SK-MEL-5 (cell line): ENCODE measurements at places on chromosomes 4 and X.

DNA sequence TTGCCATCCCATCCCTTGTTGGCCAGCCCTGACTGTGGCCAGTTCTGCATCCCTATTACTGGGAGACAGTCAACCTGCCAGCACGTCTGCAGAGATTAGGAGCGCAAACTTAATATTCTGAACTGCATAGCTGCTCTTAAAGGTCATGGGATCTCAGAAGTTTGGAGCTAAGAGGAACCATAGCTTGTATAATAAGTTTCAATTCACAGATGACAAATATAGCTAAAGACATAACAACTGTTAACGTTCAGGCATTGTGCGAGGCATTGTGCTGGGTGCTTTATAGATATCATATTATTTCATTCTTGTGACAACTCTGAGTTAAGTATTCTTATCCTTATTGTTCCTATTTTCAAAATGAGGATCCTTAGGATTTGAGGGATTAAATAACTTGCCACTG lies 3.7 kb downstream of the SCARB2 start:
- no peak for DNase-seq

- no peak for DNase-seq
These were observed 40.1 kb downstream of the WWC2 start for GRCh38 chr4:183139058-183139750.

DNA sequence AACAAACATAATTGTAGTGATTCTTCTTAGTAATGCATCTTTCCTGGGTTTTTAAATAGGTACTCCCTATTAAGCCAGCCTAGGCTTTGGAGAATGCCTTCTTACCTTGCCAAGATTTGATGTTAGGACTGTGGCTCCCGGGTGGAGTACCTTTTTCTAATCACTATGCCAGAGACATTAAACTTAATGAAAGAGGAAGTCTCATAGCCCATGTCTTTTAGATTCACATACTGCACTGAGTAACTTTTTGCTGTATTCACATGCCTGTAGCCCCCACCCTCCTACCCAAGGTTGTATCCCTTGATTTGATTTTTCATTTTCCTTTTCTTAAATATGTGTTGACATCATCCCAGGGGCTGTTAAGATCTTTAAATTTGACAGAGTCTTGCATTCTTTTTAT lies 104.2 kb upstream of the TLR2 start:
- no peak for DNase-seq

GRCh38 chr4:168536448-168536847 lies 39.6 kb downstream of the PALLD start:
- DNase-seq: no peak

DNA sequence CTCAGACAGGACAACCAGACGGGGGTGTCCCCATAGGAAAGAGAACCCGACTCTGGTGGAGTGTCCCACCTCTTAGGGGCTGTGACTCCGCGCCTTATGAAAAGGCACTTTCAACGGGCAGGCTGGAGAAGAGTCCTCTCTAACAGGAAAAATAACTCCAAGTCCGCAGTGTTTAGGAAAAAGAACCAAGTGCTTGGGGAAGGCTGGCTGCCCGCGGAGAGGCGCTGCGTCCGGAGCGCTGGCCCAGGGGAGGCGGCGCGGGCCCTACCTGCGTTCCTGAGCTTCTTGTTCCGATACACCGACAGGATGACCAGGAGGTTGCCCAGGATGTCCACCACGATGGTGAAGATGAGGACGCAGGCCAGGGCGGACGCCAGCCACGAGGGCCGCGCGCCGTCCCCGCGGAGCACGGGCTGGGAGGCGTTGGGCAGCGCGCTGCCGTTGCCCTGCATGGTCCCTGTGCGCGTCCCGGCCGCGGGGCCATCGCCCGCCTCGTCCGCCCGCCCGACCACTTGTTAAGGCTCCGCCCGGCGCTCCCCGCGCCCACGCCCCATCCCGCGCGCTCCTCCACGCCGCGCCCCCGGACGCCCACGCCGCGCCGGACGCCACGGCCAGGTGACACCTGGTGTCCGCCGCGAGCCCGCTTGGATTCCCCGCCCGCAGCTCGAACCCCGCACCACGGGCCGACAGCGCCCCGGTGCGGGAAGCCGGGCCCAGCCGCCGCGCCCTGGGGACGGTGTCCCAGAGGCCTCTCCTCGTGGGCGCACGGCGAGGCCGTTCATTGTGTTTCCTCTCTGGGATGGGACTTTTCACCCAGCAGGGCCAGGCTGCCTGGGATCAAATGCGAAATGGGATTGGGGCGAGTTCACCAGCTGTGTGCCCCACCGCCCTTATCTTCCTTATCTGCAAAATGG lies at the start of gene MTNR1A:
Gene MTNR1A (minus strand): TSS at position 654 of the 914 bp plus-strand sequence. CDS start 202 bp downstream, at position 452.
- DNase-seq: no peak

GRCh38 chrX:18620349-18620748 lies 51.6 kb downstream of the RS1 start:
- no peak for DNase-seq

DNA sequence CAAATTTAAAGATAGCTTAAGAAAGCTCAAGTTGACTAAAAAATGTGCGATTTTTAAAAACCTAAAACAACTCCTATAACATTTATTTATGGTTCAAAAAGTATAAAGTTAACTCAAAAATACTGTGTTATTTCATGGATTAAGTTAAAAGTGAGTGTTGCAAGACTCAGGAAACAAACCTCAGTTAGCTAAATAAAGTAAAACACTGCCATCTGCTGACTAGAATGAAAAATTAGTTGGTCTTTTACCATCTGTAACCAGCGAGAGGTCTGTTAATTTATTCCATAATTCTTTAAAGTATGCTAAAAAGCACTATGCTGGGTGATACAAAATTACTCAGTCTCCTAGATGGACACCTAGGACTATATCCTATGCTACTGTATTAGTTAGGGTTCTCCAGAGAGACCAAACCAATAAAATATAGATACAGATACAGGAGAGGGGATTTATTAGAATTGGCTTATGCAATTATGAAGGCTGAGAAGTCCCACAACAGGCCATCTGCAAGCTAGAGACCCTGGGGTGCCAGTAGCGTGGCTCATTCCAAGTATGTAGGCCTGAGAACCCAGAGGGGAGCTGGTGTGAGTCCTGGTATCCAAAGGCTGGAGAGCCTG lies 4.9 kb upstream of the WDFY3 start:
- DNase-seq: peak; percentile 57

DNA sequence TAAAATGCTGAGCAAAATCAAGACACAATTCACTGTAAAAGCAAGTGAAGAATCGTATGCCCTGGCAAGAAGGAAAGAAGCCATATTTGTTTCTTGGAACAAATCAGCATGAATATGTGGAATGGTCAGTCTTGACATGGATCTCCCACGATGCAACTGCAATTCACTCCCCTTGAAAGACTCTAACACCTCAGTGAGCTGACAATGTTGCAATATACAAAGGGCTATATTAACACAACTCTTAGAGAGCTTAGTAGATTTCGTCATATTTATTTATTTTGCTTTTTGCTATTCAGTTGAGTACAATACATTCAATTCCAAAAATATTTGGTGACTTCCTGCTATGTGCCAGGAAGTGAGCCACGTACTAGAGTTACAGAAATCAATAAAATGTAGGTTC lies 14.7 kb downstream of the OR13H1 start:
- no peak for DNase-seq

DNA sequence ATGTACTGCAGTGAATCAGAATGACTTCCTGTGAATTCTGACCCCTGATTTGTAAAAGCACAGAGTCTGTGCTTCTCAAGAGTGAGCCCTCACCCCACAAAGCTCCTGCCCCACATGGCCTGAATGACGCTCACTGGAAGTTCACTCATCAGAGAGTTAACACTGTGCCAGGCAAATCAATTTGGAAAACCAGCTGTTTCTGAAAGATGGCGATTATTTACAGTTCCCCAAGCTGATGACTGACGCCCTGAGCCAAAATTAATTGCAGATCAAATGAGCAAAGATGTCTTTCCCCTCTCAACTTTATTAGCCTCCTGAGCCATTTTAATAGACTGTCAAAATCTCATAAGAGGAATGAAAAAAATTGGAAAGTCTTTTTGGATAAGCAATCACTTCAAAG lies 118.0 kb downstream of the SLC2A9 start:
- DNase-seq: no peak

GRCh38 chr4:40581254-40582140 lies 48.2 kb downstream of the RBM47 start:
- no peak for DNase-seq

- DNase-seq: no peak
These were observed 37.5 kb downstream of the SMIM20 start for GRCh38 chr4:25951390-25951952.

- DNase-seq: no peak
These were observed 68.9 kb downstream of the ENOX2 start for GRCh38 chrX:130834149-130834548.

DNA sequence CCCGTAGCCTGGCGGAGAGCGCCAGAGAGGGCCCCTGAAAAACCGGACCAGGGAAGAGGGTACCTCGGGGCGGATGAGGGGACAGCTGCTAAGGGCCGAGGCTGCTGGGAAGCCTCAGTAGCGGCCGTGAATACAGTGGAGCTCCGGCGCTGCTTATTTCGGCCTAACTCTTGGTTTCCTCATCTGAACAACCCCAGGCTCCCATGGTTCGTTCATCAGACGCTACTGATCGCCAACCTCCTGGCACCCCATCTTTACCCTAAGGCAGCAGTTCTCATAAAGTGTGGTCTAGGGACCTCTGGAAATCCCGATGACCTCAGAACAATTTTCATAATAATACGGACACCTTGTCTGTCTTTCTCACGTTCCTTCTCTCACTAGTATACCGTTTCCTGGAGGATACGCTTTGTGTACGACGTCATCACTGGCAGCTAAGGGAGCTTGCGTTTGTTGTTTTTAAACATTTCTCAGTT lies 645 bp upstream of the RAB28 start:
- DNase-seq: no peak

DNA sequence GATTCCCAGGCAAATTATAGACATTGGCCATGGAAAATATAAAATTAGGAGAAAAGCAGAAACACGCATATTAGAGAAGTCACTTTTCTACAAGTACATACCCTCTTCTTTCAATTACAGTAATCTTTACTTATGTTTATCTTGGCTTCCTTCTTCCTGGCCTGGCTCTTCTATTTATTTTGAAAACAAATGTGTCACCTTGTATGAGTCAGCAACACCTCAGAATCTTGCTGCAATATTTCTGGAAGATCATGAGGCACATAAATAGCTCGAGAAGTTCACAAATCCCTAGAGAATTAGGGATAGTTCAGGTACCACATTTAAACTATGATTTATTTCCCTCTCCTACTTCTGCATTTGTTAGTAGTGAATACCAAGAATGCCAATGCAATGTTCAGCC lies 124.6 kb downstream of the ANOS1 start:
- no peak for DNase-seq

DNA sequence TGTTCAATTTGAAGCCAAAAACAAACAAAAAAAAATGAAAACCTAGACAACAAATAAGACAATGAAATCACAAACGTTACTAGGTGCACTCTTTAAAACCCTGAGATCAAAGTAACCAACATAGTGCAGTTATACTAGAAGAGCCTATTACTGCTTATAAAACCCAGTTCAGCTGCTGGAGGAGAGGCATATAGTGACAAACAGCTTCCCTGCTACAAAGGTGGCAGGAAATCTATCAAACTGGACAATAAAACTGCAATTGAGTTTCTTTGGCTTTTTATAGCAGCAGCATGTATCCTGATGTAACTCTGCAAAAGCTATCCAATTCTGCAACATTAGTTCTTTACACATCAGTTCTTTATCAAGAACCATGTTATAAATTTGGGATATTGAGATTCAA lies 155.6 kb downstream of the LRBA start:
- DNase-seq: no peak

- no peak for DNase-seq
These were observed 1.5 kb downstream of the N4BP2 start for GRCh38 chr4:40058121-40058520.

DNA sequence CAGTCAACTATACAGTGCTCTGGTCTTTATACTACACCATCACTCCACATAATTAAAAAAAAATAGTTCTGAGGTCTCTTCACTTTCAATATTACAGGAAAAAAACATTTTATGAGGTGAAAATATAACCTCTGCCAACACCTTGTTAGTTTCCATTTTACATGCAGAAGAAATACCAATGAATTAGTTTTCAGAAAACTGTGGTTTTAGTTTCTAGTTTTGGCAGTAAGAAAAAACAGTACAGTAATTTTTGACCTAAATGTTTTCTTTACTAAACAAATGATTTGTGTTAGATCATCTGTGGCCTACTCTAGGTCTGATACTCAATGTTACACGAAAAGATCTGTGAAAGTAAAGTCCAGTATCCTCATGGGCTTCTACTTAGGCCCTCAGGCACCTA lies 10.0 kb downstream of the SULT1E1 start:
- no peak for DNase-seq

GRCh38 chrX:71533851-71534561 lies 1.1 kb downstream of the OGT start:
- DNase-seq: peak; percentile 43

GRCh38 chrX:113369056-113369455 lies 528.4 kb upstream of the AMOT start:
- DNase-seq: no peak

DNA sequence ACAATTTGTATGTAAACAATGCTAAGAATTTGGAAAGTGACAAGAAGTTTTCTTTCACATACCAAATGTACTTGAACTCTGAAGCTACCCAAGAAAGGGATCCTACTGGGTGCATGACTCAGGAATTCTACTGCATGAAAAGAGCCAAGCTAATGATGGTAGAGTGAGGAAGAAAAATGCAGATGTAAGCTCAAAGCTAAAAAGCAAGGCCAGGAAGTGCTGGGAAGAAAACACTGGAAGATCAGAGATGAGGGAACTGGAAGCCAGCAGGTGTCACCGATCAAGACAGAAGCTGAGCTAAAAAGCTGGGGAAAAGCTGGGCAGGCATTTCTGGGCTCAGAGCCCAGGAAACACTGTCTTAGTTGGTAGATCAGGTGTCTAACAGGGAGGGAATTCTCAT lies 449.1 kb downstream of the NKX6-1 start:
- DNase-seq: no peak

GRCh38 chr4:80361329-80361900 lies 25.9 kb downstream of the CFAP299 start:
- DNase-seq: peak; percentile 42

- DNase-seq: peak; percentile 1
These were observed 83.4 kb upstream of the COX18 start for GRCh38 chr4:73152893-73153292.

DNA sequence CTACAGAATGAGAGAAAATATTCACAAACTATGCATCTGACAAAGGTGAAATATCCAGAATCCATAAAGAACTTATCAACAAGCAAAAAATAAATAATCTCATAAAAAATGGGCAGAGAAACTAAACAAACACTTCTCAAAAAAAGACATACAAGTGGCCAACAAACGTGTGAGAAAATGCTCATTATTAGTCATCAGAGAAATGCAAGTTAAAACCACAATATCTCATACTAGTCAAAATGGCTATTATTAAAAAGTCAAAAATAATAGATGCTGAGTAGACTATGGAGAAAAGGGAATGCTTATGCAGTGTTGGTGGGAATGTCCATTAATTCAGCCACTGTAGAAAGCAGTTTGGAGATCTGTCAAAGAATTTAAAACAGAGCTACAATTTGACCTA lies 533.3 kb downstream of the TMA16 start:
- DNase-seq: no peak

GRCh38 chr4:123398066-123398852 lies 1.7 kb downstream of the SPRY1 start:
- DNase-seq: peak; percentile 32

GRCh38 chr4:77881460-77882295 lies 19.0 kb downstream of the MRPL1 start:
- no peak for DNase-seq
